ENCODE measurements at places on chromosomes 4 and X.

- DNase-seq, result no peak
Measured at GRCh38 chrX:118551426-118551825, 55.8 kb downstream of the DOCK11 start.

DNA sequence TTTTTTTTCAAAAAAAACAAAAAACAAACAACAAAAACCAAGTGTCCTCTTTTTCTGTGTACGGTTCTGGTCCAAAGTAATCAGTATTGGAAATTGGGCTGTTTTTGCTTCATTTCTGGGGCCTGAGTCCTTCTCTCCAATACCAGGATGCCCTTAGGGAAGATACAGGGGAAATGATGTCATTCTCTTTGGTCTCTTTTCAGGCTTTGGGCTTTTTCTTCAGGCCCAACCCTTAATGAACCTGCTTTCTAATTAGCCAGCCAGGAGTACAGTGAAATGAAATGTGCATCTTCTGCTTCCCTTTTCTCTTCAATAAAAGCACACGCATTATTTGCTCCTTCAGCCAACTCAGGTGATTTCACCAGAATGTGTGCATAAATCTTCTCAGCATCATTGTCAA is 52.6 kb upstream of the RBPJ start:
- DNase-seq, result no peak

DNA sequence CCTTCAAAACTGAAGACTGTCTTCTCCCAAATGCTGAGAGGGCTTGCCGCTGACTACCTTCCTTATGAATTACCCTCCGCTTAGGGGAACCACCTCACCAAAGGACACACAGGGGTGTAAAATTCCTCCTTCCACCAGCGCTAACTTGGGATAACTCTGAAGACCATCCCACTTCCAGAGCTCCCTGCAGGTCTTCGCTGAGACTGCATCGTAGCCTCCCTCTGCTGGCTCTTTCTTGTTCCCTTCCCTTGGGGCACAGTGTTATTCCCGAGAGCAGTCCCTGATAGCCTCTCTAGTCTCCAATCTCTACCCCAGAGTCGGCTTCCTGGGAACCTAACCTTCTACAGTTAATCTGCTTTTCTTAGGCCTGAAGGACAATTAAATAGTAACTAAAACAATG is 725.5 kb upstream of the ATOH1 start:
- DNase-seq, result no peak

- peak; percentile 39 for DNase-seq
Measured at GRCh38 chr4:180059216-180059881, 2183.9 kb upstream of the TENM3 start.

DNA sequence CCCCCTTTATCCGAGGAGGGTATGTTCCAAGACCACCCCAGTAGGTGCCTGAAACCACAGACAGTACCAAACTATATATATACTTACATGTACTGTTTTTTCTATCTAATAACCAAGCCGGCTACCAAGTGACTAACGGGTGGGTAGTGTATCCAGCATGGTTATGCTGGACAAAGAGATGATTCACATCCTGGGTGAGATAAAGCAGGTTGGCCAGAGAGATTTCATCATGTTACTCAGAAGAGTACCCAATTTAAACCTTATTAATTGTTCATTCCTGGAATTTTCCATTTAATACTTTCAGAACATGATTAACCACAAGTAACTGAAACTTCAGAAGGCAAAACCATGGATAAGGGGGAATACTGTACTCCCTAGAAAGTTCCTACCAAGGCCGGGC is 46.5 kb downstream of the RFC1 start:
- DNase-seq, result no peak

- no peak for DNase-seq
Measured at GRCh38 chrX:134599184-134599914, 58.9 kb downstream of the PLAC1 start.

DNA sequence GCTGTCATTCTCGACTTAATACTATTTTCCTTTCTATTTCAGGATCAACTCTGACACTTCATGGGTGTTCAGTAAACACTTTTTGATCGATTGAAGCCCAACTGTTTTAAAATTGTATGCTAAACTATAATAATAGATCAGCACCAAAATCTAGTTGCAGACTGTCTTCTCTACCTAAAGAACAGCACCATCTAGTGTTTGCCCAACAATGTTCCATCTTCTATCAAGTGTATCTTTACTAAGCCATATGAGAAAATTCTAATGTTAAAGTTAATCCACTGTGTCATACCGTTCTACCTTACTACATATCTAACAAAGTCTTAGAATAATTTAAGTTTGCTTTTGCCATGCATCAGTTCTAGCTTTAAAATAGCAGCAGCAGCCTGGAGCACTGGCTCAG is 113.0 kb upstream of the PRDX4 start:
- peak; percentile 49 for DNase-seq

DNA sequence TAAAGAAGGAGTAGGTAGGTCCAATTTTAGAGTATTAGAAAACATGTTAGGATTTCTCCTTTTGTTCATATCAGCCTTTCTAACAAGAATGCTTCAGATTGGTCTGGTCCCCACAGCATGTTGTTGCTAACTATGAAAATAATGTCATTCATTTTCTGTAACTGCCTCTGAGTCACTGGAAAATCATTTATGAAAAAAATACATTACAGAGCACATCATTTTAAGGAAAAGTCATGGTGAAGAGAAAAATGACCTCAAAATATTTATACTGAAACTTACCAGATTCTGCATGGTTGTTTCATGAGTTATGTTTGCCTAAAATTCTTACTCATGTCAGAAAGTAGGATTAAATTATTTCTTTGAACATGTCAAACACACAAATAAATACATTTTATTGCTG is 35.2 kb downstream of the DTHD1 start:
- no peak for DNase-seq

- DNase-seq, result no peak
Measured at GRCh38 chrX:151983186-151983585, 8.7 kb upstream of the GABRE start.

DNA sequence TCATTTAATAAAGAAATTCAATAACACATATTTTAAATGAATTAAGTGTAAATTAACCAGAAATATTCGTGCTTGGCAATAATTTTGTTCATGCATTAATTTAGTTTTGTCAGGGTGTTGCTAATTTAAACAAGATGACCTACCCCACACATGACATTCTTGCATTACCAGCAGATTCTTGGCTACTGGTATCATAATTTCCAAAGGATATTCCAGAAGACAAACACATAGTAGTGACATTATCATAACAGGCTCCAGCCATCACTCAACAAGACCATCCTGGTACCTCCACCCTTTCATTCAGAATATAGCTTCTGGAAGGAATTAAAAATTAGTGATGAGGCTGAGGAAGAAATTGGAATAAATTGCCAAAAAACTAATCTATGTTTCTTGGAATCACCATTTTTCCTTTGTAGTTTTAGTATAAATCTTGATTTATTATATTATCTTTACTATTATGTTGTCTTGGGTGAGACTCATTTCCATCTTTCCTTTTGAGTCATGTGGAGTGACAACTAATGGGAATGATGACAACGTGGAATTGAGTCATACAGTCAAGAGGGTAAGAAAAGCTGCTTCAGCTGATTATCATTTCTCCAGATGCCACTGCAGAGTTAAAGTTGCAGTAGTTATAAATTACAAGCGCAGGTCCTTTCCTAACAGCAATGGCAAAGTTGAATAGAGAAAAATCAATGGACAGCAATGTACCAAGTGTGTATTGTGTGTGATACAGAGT is 30.9 kb upstream of the HHIP start:
- DNase-seq, result no peak

DNA sequence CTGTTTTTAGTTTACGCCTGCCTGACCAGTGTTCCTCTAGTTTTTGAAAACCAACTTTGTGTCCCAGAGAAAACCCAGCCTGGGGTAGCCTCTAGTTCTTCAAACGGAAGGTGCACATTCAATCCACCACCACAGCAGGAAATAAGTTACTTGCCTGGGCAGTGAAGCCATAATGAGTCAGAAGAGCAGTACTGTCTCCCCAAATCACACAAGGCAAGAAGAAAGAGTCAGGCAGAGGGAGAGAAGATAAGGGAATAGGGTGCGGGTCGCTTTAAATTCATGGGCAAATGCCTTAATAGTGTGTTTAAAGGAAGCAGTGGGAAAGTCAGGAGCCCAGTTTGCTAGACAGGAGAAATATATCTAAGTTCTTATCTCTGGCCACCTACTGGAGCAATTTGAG is 333.8 kb upstream of the GRIA3 start:
- no peak for DNase-seq

GRCh38 chr4:572594-572993 is 3.5 kb downstream of the TMEM271 start:
- DNase-seq, result no peak

DNA sequence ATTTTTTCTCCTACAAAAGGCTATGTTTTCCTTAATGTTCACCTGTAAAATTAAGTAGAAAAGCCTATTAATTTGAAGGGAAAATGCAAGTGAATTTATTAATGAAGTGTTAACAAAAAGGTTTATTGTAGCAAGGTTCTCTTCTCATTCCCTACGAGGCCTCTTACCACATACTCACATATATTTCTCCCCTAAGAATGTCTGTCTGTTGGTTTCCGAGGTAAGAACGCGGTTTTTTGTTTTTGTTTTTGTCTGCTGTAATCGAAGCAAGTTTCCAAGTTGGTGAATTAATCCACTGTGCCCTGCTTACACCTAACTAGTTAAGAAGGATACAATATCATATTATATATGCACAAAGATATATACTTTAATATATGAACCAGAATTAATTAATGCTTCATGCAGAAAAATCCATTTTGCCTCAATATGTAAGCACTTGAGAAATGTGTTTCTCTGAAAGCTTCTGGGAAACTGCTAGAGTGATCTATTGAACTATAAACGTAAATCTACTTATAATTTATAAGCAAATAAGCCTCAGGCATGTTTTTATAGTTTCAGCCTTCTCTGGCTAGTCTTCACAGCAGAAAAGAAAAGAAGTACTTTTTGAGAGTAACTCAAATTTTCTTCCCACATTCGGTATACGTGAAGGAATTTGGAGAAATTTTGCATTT is 120.8 kb downstream of the EGF start:
- no peak for DNase-seq

DNA sequence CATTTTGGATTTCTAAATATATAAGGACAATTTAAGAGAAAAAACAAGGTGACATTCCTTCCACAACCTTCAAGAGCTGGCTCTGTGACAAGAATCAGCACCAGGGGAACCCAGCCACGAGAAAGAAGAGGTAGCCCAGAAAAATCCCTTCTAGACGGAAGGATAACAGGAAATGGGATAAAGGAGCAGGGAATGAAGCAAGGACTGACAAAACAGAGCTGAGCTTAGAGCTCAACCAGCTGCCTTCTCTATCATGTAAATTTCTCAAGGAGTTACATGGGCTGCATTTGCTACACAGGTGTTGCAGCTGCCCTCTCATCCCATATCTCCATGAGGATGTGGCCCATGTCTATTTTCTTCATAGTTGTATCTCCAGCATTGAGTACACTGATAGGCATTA is 154.2 kb upstream of the PRDX4 start:
- DNase-seq, result no peak

- DNase-seq, result peak; percentile 43
Measured at GRCh38 chr4:83356899-83357661, 22.4 kb upstream of the HPSE start.

DNA sequence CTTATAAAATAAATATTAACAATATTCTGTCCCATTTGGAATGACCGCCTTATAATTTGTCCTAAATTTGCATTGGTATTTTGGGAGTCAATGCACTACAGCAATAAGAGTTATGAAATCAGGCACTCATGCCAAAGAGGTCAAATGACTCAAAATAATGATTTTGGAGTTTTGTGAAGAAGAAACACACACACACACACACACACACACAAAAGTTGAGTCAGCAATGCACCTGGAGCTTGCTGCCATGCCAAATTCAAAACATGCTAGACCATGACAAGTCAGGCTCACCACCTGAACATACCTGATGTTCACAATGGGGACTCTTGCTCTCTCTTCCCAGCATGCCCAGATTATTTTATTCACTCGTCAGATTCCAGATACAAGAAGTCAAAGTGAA is 56.7 kb downstream of the PROM1 start:
- DNase-seq, result no peak

DNA sequence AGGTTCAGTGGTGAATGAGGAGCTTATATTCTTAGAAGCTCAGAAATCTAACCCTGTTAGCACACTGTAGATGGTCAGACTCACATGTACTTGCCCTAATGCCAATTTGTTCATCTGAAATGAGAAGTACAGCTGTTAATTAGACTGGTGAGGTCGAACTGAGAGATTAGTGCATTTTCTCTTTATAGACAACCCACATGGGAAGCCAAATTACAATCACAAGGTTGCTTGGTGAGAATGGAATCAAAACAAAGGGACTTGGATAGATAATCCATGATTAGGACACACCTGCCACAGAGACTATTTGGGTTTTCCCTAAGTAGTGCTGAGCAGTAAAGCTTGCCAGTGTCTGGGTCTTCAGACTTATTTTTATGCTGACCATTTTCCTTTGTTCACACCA is 88.3 kb downstream of the POLA1 start:
- no peak for DNase-seq

DNA sequence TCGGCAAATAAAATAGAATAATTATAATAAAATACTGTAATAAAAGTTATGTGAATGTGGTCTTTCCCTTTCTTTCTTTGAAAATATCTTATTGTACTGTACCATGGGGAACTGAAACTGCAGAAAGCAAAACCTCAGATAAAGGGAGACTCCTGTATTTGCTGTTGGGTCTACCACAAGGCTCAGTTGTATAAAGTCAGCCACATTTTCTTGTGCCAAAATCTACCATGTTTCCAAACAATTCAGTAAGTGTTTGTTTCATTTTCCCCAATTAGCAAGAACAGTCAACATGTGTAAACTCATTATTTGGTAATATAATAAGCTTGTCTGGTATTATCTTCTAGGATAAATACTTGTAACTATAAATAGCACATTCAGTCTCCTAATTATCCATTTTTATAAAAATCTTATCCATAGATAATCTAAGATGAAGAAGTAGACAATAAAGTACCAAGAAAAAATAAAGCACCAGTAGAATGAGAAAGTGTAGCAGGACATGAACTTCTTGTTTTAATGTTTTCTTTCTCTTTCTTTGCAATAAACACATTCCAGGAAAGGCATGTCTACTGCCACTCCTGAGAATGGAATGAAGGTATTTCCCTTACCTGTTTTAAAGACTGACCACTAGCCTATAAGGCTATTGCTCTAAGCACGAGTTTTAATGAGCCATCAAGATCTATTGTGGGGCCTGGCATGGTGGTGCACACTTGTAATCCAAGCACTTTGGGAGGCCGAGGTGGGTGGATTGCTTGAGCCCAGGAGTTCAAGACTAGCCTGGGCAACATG is 15.0 kb upstream of the OTUD4 start:
- no peak for DNase-seq

- peak; percentile 60 for DNase-seq
Measured at GRCh38 chr4:24770032-24770584, 25.3 kb upstream of the SOD3 start.

DNA sequence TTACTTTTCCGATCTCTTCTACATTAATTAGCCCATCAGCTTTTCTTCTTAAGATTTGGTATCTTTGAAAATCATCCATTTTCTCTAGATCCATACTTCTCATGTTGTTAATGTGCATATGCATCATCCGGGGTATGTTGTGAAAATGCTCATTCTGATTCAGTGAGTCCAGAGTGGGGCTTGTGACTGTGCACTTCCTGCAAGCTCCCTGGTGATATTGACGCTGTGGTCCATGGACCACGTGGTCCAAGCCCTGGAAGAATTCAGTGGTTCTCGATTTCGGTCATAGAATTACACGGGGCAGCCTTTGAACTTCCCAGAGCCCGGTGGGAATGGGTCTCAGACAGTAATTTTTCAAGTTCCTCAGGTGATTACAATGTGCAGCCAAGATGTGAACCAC is 69.8 kb downstream of the ZFX start:
- DNase-seq, result no peak

- DNase-seq, result no peak
Measured at GRCh38 chr4:186030399-186030775, 38.6 kb upstream of the TLR3 start.

- no peak for DNase-seq
Measured at GRCh38 chr4:158754385-158755180, 14.2 kb upstream of the FNIP2 start.
